Stimulated activated naive CD4-positive, alpha-beta T cell treated with Interleukin-2 at 50 U/mL for 16 hours (primary cell): ENCODE measurements at places on chromosomes 6 and 20.

DNA sequence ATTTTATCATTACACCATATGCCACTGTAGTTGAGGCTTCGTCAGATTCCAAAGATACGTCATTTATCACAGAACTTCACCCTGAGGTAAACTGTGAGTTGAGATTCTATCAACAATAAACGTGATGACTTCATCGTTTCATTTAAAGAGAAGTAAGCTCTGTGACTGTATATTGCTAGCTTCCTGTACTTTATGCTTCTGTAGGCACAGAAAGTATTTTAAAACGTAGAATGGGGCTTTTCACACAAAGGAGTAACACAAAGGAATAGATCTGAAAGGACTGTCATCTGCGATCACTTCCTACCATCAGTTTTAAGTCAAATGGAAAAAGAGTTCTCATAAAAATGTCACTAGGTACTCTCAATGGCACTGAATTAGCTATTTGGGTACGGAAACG is 234.4 kb upstream of the MCHR2 start:
- DNase-seq = no peak

DNA sequence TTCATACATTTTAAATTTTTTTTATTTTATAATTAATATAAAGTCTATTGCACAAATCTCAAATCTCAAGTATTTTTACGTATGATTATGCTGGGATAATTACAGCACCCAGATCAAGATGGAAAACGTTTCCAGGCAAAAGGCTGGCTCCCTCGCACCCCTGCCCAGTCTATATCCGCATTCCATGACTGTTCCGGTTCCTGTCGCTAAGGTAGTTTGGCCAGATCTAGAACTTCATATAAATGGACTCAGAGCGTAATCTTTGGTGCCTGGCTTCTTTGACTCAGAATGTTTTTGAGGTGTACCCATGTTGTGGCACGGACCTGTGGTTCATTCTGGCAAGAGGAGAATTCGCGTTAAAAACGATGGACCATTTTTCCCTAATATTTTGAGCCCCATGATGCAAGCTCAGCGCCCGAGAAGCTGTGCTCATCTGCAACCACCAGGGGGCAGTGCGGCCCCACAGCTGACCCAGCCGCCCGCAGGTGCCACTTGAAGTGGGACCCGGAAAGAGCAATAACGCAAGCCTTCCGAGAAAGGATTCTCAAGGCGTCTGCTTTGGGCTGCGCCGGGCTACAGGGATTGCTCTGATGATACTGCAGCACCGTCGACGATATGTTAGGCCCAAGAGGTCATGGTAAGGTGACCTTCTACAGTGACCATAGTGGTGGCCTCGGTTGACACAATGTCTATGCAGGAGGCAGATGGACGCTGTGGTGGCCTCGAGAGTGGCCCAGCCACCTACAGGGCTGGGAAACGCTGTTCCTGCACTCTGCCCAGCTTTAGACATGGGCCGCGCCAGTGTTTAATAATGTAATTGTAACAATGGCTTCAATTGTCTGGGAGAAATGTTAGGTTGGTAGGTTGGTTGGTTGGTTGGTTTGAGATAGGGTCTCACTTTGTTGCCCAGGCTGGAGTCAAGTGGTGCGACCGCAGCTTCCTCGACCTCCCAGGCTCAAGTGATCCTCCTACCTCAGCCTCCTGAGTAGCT is 160.1 kb downstream of the ZMYND8 start:
- peak; percentile 60 for DNase-seq

DNA sequence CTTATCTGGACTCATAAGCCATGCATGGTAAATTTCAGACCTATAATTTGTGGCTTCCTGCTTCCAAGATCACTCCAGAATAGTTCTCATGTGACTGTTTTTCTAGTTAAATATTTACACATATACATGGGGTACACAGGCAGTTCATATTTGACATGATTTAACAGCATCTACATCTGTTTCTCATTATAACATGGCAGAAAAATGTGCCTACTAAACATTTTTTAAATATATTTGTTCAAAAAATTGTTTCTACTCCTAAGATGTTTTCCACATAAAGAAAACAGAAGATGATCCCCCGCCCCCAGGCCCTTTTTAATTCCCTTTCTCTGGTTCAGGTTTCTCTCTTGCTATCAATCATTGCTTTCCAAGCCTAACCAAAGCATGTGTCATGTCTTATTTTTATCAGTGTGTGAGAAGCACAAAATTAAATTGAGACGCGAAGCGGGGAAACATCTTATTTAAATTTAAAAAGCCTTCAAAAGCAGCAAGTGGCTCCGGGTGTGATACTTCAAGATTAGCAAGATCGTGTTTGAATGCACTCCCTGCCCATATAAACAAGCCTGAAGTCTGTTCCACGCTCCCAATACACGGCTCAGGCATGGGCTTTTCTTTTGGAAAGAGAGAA is 37.3 kb downstream of the IPCEF1 start:
- DNase-seq = no peak

DNA sequence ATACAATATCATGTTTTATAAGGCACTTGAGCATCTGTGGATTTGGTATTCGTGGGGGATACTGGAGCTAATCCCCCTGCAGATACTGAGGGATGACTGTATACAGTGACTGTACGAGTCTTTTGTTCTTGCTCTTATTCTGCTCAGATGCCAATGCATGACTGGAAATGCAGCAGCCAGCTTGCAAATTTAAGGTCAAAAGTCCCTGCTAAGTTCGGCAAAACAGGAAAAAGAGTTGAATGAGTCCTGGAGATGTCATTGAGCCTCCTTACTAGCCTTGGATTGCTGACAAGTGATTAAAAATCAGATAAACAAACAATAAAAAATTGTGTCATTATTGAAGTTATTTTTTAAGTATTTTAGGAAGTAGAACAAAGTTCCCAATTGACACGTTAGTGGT is 599.3 kb upstream of the IMPG1 start:
- no peak for DNase-seq

GRCh38 chr6:6865611-6866010 is 242.2 kb upstream of the RREB1 start:
- DNase-seq = no peak

DNA sequence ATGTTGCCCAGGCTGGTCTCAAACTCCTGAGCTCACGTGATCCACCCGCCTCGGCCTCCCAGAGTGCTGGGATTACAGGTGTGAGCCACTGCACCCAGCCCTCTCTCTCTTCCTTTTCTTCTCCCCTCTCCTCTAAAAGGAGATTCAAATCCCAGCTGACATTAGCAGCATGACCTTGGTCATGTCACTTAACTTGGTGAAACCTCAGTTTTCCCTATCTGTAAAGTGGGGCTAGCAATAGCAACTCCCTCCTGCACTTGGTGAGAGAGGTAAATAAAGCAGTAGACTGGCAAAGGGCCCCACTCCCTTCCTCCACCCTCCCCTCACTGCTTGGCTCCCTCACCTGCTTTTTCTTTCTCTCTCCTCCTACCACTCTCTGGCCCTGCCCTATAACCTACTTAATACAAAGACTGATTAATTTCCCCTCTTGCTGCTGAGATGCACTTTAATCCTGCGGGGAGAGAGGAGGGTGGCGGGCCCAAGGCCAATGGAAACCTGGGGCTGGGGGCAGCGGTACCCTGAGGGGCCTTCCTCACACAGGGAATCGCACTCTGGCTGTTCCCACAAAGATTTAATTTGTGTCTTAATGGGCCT is 54.2 kb upstream of the ZFAND3 start:
- DNase-seq = no peak

GRCh38 chr6:1619098-1619672 is 9.5 kb downstream of the FOXC1 start:
- no peak for DNase-seq

DNA sequence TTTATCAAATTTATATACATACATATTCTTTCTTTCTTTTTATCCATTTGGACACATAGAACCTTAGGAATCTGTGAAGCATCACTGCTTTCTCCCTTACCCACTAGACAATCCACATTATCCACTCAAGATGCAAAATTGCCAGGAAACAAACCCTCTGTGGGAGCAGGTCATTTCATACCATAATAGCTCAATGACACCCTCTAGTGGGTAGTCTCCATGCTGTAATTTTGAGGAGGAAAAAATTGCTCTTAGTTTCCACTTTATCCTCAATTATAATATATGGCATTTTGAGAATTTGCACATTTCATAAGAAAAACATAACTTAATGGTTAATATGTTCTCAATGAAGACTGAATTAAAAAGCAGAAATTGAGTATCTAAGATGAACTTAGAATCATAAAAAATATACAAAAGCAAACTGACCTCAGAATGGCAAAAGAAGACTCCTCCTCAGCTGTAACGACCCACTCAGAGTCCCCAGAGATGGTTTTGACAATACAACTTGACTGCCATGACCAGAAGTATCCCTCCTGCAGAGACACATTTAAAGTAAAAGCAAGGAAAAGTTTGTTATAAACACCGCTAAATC is 164.1 kb downstream of the FRK start:
- no peak for DNase-seq

GRCh38 chr6:101286146-101286545 is 107.4 kb upstream of the GRIK2 start:
- no peak for DNase-seq

DNA sequence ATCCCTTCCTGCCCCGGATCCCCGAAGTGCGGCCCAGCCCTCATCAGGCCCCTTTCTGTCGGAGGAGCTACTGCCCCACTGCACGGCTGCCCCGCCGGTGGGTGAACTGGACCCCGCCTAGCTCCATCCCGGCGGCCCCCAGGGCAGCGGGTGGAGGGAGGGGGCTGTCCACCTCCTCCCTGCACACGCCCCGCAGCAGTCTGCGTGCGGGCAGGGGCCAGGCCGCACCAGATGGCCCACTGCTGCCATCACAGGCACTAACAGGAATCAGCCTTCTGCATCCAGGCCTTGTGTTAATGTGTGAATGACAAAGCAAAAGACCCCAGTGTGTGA is 54.9 kb upstream of the UNC93A start:
- no peak for DNase-seq

- DNase-seq = no peak
These were observed 568.4 kb upstream of the MAP3K7 start for GRCh38 chr6:91155129-91155785.

DNA sequence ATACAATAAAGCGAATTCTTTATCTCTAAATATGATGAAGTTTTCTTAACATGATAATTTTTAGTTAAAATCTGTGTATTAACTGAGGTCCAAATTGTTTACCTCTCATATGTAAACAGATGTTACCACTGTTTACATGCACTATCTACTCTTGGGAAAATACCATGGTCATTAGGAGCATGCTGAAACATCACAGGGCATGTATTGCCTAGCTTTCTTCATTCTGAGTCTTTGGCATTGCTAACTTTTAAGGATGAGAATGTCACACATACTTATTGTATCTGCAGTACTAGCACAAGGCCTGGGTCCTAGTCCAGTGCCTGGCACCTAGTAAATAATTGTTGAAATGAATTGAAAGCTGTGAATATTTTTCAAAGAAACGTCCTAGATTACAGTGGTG is 20.6 kb downstream of the SMPDL3A start:
- DNase-seq = no peak

GRCh38 chr20:23152308-23152892 is 66.3 kb upstream of the CD93 start:
- no peak for DNase-seq

- no peak for DNase-seq
These were observed 58.3 kb downstream of the DACT2 start for GRCh38 chr6:168261234-168261633.

DNA sequence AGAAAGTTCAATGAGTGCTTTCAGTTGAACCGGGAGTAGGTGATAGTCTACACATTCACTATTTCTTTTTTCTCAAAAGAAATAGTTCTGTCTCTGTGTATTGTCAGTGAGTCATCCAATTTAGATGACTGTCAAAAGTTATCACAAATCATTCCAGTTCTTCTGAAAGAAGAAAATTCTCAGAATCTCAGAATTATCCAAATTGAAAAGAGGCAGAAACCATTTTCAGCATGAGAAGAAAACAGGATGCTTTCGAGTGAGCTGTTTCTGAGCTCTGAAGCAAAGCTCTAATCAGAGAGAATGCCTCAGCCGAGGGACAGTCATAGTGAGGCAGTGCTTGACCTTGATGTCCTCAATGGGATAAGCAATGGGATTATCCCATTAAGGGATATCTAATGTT is 97.9 kb downstream of the HUS1B start:
- DNase-seq = no peak

GRCh38 chr6:40406175-40406574 is 181.0 kb downstream of the LRFN2 start:
- no peak for DNase-seq

GRCh38 chr6:90701926-90702325 is 115.1 kb upstream of the MAP3K7 start:
- DNase-seq = no peak
